ENCODE measurements at places on chromosomes 7 and 10.
A peak's percentile ranks its signal among the peaks of the same experiment; 100 is the strongest.

DNA sequence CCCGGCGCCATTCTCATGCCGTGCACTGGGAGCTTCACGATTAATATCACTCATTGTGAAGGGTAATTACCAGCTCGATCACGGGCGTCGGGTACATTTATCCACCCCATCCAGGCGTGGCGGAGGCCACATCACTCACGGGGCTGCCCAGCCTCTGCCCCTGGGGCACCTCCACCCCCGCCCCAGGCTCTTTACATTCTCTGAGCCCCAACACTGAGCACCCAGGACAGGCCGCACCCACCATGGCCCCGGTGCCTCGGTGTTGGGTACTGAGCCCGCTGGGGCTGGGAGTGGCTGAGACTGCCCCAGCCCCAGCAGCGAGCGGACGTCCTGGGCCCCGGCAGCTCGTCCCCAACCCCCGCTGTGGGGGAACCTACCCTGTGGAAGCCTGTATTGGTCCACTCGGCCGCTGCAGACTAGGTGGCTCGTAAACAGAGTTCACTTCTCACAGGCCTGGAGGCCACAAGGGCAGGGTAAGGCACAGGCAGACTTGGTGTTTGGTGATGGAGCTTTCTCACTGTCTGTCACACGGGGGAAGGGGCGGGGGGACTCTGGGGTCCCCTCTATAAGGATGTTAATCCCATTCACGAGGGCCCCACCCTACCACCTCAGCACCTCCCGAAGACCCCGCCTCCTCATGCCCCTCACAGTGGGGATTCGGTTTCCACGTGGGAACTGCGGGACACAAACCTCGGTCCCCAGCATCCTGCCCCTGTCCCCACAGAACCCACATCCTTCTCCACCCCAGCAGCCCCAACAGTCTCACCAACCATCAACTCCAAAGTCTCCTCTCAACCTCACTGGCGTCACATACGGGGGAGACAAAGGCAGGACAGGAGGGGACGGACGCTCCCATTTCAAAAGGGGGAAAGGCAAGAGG is 184.1 kb downstream of the ELFN1 start:
- no peak for DNase-seq

DNA sequence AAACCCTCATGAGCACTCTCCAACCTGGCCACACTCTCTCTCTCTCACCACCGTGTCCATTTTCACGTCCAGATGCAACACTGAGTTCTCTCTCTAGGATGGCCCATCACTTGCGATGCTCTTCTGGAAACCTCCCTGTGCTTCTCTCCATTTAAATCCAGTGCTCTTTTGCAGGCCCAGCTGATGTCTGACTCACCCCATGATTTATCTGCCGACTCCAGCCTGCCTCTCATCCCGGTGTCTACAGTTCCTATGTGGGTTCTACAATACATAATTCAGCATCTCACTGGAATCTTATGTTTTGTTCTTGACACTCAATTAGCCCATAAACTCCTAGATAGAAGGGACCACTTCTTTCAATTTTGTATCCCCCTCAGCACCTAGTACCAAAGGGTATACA is 5.0 kb downstream of the TPK1 start:
- no peak for DNase-seq

- no peak for DNase-seq
Measured at GRCh38 chr7:149081914-149082313, 8.6 kb downstream of the ZNF786 start.

- DNase-seq, result no peak
Measured at GRCh38 chr10:61899069-61899531, 2.4 kb upstream of the ARID5B start.

GRCh38 chr7:25386311-25386744 is 158.0 kb upstream of the NPVF start:
- DNase-seq, result no peak

DNA sequence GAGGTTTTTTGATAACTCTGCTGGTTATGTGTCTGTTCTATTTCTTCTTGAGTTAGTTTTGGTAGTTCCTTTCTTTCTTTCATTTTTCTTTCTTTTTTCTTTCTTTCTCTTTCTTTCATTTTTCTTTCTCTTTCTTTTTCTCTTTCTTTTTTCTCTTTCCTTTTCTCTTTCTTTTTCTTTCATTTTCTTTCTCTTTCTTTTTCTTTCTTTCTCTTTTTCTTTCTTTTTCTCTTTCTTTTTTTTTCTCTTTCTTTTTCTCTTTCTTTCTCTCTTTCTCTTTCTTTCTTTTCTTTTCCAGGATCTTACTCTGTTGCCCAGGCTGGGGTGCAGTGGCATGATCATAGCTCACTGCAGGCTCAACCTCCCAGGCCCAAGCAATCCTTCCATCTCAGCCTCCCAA is 20.4 kb upstream of the RHBDD2 start:
- DNase-seq, result no peak

DNA sequence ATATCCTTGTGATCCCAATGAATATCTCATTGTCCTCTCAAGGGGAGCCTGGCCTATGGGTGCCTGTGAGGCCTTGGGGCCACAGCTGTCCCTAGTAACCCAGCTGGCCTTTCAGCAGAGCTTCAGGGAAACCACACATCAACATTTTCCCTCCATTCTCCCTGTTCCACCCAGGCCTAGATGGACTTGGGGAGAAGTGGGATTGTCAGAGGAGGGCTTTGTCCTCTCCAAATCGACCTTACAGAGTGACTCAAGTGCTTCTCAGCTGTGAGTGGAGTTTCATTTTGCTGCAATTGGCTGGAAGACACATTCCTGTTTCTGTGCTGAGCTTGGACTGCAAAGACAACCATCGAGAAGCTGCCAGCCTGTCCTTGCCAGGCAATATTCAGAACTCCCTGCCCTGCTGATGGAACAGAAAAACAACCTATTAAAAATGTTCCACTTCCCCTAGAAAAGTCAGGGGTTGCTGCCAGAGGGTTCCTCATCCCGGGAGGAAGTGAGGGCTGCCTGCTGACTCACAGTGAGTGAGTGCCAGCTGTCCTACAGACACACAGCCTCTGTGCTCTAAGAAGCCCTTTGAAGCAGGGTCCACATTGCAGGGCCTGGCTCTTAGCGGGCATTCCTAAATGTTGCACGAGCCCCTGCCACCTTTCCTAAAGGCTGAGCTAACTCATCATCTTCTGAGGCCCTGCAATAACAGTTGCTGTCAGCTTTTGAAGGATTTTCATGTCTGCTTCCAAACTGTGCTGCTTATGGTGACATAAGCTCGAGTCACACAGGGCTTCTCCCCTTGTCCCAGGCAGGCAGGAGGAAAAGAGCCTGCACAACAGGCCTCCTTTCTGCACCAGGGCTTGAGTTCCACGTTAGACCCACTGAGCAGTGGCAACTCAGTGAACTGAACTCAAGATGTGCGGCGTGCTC is 20.5 kb downstream of the STRA8 start:
- peak; percentile 27 for DNase-seq

DNA sequence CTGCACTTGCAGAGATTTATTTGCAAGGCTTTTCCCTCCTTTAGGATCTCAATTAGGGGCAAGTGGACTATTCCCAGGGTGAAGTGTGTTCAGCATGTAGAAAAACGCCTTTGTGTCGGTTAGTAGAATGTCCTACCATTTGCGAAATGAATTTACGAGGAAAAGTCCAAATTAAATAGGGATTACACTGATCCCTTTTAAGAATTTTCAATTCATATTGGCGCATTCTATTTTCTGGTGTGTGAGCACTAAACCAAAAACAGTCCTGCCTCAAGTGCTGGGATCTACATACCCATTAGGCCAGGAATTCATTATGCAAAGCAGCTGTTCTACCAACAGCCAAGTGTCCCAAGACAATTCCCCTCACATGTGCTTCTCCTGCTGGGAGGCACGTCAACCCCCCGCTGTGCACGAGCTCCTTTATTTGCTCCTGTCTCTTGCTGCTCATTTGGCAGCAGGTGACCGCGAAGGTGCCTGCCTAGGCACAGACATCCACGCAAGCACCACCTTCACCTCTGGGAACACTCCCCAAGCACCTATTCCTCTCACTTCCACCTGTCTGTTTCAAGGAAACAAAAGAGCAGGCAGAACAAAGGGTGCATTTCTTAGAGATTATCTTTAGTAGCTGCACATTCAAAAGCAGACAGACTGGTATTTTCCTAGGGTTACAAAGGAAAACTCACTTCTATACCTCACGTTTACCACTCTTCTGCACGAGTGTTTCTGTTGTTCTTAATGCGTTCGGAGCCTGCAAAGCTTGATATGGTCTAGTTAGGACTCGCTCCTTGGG is 134.6 kb upstream of the FGFR2 start:
- no peak for DNase-seq

DNA sequence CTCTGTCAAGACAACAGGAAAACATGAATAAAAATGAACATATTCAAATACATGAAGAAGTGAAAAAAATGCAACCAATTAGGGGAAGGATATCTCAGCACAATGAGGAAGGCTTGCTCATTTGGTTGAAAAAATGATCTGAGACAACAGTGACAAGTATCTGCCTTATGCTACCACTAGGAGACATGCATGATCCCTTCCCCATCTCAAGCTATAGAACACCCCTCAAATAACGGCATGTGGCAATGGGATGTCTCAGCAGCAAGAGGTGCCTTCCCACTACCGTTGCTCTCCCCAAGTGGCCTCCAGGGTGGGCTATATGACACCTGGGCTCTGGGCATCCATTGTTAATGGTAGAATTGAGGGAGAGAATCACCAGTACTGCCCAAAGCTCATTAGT is 98.1 kb upstream of the RSU1 start:
- DNase-seq, result no peak

GRCh38 chr7:5429253-5429856 is 5.7 kb upstream of the TNRC18 start:
- no peak for DNase-seq

- DNase-seq, result no peak
Measured at GRCh38 chr7:138460176-138460648, at the start of gene TRIM24. TRIM24 (plus strand) TSS chr7:138460259; CDS start chr7:138460549, 290 bp downstream.

DNA sequence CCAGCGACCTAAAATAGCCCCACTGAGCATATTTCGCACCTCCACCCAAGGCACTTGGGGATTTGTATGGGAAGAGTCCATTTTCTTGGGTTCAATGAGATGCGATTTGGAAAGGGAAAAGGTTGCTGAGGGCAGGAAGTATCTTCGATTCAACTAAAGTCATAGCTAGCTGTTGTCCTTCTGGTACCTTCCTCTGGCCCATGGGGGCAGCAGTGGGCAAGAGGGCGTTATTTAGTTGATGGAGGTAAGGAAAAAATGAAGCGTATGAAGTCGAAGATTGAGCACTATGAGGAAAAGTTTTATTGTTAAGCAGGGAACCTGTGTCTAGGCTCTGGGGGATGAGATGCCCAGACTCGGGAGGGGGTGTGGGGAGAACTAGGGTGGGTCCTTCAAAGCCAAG is 135.4 kb downstream of the EVX1 start:
- DNase-seq, result no peak

- no peak for DNase-seq
Measured at GRCh38 chr10:31972519-31973041, 43.9 kb upstream of the ARHGAP12 start.

GRCh38 chr7:84389242-84389641 is 194.7 kb upstream of the SEMA3A start:
- no peak for DNase-seq

DNA sequence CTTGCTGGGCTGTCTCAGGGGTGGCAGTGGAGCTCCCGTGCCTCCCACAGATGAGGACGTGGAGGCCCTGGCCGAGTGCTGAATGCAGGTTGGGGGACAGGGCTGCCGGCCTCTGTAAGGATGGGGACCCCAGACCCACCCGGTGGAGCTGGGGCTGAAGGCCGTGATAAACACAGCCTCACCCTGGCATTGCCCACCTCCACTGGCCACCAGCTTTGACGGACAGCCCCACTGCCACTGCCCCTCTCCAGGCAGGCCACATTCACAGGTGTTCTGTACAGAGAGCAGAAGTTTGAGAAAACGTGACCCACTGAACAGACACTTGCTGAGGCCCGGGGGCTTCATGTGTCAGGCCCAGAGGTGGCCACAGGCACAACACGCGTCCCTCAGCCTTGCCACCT is 126.2 kb downstream of the LHPP start:
- DNase-seq, result no peak

- DNase-seq, result no peak
Measured at GRCh38 chr10:132875435-132875834, 66.9 kb downstream of the CFAP46 start.

DNA sequence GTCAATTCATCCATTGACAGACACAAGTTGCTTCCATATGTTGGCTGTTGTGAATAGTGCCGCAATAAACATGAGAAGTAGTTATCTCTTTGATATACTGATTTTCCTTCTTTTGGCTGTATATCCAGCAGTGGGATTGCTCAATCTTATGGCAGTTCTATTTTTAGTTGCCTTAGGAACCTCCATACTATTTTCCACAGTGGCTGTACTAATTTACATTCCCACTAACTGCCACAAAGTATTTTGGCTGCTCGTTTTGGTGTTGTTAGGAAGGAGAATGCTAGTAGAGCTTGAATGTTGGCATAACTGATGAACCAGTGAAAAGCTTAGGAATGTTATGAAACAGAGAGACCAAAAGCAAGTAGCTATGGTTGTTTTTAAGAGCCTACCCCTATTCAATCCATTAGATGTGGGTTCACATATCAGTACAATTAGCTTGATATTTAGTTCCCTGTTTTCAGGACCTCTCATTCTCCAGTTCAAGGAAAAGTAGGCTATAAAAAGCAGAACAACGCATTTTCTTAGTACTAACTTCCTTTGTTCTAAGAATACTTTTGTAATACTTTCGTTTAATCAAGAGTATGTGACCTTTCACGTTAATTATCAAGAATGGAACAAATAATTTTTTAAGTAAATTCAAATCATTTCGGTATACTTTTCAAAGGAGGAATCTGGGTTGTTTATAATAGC is 100.3 kb downstream of the FAS start:
- no peak for DNase-seq

- DNase-seq, result no peak
Measured at GRCh38 chr7:17054836-17055235, 173.1 kb upstream of the AGR3 start.

DNA sequence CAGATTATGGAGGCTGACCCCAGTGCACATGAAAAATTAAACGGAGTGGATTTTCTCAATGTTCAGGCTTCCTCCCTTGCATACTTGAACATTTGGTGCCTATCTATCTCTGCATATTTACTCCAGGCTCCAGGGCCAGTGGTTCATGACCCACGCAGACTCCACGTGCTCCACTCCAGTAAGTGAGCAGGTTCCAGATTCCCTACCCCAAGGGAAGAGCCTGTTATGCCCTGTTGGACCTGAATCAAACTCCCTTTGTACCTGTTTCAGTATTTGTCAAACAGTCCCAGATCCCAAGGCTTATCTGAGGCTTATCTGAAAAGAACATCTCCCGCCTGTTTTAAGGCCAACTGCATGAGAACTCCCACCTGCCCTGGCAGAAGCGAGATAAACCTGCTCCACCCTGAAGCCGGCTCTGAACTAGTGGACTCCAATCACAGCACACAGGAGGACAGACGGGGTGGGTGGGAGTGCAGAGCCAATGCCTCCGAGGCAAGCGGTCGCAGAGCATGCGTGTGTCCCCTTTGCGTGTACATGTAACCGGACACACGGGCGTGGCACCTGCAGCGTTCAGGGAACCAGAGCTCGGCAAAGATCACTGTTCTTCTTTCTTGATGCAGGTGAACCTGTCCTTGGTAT is 2.3 kb upstream of the FUOM start:
- peak; percentile 72 for DNase-seq

- DNase-seq, result no peak
Measured at GRCh38 chr7:91875851-91876250, 4.7 kb downstream of the MTERF1 start.

All from LNCaP clone FGC (cell line).